Foreskin keratinocyte (primary cell): ENCODE measurements at places on chromosomes 1 and 21. TPM values are rescaled to one million over a fixed set of nuclear protein-coding genes. Genes with fewer than 3 reads are reported as not detected.

- no peak for DNase-seq
Observed at GRCh38 chr1:47547753-47548573, 110.1 kb downstream of the FOXD2 start.

OR2T35 gene
- not detected in 2 replicates for total RNA-seq

- DNase-seq, result no peak
Observed at GRCh38 chr1:3999941-4000735, 100.1 kb upstream of the C1orf174 start.

DIRAS3 gene
- 0.11 and 0.24 TPM in 2 replicates for total RNA-seq

- DNase-seq, result peak; percentile 80
Observed at GRCh38 chr21:42063571-42064521, 7.3 kb upstream of the UMODL1 start.

ATP1A4 gene
- total RNA-seq, result not detected in 2 replicates

IL12RB2 gene
- 1.9 and 2.1 TPM in 2 replicates for total RNA-seq

DNA sequence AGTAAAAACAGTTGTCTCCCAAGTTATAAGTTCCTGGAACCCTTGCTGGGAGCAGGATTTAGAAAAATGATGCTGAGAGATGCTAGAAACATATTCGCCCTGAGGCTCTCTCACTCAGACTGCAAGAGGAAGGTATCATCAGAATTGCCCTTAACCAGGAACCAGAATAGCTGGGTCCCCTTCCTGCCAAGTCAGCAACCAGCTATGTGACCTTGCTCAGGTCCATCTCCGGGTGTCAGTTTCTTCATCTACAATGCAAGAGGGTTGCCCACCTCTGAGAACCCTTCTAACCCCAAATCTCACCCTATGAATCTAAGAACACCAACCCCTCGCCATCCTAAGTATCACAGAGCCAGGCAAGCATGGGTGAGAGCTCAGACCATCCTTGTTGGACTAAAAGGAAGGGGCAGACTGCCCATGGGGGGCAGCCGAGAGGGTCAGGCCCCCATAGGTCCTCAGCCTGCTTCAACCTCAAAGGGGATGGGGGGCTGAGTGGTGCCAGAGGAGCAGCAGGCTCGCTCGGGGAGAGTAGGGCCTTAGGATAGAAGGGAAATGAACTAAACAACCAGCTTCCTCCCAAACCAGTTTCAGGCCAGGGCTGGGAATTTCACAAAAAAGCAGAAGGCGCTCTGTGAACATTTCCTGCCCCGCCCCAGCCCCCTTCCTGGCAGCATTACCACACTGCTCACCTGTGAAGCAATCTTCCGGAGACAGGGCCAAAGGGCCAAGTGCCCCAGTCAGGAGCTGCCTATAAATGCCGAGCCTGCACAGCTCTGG lies 390 bp upstream of the S100A9 start:
- peak; percentile 57 for DNase-seq

DNA sequence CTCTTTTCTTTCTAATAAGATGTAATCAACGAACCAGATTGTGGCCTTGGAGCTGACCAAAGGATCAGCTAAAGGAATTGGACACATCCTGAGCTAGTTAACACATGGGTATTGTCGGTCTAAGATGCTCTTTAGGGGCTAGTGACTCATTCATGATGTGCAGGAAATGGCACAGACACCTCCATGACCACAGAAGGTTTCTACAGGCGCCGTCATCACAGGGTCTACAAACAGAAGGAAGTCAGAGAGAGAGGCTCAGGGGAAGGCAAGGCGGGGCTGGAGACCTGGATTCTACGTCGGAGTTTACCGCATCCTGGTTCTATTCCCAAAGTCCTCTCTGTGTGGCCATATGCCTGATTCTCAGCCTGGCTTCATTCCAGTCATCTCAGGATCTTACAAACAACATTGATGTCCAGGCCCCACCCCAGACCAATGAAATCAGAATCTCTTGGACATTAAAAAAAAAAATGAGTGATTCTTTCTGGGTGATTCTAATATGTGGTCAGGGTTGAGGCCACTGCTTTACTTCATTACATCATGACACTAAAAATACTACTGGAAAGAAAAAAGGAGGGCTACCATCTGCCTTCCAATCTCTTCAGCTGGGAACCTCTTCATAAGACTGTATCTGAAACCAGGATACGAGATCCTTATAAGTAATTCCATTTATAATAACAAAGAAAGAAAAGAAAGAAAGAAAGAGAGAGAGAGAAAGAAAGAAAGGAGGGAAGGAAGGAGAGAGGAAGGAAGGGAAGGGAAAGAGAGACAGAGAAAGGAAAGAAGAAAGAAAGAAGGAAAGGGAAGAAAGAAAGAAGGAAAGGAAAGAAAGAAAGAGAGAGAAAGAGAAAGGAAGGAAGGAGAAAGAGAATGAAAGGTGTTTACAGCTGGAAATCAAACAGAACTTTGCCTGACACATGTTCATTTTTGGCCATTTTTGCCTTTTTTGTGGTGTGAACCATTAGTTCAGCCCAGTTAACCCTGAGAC lies 11.6 kb upstream of the KCNJ15 start:
- DNase-seq, result peak; percentile 97

CYYR1 gene
- total RNA-seq, result 3.5 and 6.1 TPM in 2 replicates

DNA sequence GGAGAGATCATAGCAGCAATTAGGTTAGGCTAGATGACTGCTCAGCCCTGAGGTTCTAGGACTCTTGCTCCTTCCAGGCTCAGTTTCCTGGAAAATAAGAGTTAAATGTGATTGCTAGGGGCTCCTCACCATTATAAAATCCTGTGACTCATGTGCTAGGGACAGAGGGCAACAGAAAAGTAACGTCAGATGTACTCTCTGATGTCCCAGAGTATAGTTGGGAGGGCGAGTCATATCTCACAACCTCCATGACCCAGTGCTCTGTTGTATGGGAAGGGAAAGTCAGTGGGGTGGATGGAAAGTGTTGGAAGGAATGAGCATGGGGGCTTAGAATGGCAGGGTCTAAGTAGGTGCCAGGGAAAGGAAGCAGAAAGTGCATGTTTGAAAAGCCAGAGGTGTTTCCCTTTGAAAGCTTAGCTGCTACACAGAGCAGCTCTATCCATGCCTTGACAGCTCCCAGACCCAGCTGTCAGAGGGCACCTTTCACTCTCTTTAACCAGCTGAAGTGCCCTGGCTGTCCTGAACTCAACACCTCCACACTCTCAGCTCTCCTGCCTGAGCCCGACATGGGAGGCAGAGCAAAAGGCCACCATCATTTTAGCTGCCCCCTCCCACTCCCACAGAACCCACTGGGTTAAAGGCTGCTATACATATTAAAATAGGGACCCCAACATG lies 11.6 kb downstream of the GJA5 start:
- no peak for DNase-seq
